ENCODE measurements at places on chromosomes 16 and 17. TPM values are rescaled to one million over a fixed set of nuclear protein-coding genes. Genes with fewer than 3 reads are reported as not detected.

TEKT1 gene
- total RNA-seq = not detected

TP53TG3D gene
- not detected for total RNA-seq

ZNF18 gene
- 7.0 TPM for total RNA-seq

BAIAP3 gene
- 0.17 TPM for total RNA-seq

UNC45B gene
- 0.14 TPM for total RNA-seq

All from natural killer cell treated with Interleukin-12 subunit alpha and Interleukin-12 subunit beta and Interleukin-15 and Interleukin-18, amount 100 ng/mL, for 72 hours (primary cell).